ENCODE measurements at places on chromosomes 4 and X.

- DNase-seq: no peak
Observed at GRCh38 chr4:154511981-154512380, 20.4 kb upstream of the DCHS2 start.

DNA sequence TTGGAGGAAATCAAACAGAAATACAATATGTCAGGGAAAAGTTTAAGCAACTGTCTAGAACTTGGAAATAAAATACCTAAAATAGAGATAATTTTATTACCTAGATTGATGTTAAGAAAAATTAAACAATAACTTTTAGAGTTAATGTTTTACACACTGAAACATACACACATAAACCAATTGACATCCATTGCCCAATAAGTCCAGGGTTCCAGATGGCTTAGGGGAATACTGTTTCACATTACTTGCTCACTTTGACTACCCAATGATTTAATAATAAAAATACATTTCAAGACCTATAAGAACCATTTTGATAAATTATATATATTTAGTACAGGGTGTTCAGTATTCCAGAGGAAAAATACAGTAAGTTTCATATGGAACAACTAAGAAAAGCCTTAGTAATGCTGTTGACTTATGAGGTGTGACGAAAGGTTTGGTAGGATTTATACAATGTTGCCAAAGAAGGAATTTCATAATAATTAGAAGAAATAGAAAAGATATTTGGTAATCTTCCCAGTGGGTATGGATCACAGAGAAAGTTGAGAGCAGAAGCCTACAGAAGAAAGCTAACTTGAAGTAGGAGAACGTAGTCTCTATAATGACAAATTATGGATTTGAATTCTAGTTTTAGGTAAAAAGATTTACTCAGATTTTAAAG lies 23.0 kb upstream of the UGT2B4 start:
- DNase-seq: no peak

- DNase-seq: no peak
Observed at GRCh38 chr4:127506283-127506682, 126.5 kb upstream of the INTU start.

DNA sequence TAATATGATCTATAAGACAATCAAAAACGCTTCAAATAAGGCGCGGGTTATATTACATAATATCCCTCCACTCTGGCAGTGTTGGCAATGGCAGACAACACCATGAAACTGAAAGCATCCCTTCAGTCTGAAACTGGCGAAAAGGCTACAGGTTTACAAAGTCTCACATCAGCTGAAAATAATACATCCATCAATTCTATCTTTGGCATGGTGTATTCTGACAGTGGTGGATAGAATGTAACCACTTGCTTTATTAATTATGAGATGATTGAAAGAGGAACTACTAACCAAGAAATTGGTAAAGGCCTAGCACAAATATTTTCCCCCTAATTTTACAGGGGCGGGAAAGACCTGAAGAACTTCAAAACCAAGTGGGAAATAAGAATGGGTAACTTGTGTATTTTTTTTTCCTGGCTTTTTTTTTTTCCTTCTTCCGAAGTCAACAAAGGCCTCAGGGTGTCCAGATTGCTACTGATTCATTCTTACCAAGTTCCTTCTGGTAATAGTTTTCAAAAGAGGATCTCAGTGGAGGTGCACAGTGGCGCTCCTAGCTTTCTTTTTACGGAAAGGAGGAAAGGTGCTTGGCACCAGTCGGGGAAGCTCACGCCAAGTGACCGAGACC lies 728 bp downstream of the UBA6 start:
- DNase-seq: peak; percentile 25

DNA sequence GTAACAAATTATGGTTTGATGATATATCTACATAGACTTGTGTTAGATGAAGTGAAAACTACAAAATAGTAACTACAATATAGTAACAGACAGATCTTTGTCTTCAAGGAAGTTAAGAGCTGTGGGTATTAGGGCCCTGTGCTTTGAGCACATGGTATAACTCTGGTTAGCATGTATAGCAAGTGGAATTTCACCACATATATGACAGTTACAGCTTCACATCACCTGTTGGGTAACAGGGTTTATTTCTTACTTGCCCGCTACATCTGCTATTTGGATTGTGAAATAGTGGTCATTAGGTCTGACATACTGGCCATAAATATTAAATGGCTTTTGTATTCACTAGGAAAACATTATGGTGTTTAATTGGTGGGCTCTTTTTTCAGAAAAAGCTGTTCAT lies 20.2 kb downstream of the OFD1 start:
- DNase-seq: no peak

DNA sequence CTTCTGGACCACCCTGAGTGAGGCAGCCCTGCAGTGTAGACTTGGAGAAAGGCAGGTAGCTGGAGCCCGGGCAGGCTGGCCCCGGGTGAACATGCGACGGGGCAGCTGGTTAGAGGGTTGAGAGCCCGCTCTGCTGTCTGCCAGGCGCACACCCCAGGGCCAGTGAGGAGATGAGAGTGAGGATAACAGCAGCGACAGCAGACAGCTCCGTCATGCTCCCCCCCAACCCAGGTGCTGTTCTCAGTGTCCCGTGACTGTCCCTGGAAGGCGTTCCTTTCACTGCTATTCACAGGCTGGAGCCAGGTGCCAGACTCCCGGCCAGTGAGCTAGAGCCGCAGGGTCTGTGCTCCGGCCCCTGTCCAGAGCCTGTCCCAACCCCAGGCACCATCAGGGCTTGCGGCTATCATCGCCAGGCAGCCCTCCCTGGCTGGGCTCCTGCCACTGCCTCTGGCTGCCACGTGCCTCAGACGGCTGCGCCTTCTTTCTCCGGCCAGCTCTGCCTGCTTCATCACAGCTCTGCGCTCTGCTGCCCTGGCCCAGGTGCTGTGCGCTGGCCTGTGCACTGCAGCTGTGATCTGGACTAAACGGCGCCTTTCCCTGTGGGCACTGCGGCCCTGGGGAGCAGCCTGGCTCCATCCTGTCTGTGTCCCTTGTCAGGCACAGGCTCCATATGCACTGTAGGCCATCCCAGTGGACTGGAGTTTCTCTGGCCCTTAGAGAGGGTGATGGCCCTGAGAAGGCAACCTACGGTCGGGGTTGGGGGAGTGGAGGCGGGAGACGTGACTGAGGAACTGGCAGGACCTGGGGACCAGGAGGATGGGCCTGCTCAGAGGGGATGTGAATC lies 19.8 kb downstream of the NSG1 start:
- DNase-seq: no peak

DNA sequence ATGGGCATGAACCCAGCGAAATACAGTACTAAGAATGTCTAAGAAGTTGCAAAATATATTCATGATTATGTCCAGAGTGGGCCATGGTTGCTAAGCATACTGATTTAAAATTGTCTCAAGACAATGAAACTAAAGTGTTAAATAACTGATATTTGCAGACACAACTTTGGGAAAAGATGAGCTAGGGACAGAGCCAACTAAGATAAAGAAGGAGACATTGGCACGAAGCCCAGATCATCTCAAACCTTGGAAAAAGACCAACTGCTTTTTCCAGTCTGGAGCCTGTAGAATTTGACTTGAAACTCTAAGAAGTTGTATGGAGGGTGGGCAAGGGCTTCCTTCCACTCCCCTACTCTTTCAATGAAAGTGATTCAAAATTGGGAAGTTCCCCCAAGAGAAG lies 108.5 kb upstream of the GLRA2 start:
- DNase-seq: no peak

GRCh38 chrX:100090931-100091330 lies 319.1 kb downstream of the PCDH19 start:
- peak; percentile 48 for DNase-seq

Measured in astrocyte (in vitro differentiated cells and primary cell).